A549 treated with ZK216348 at 1 μM for 4 hours (cell line): ENCODE measurements at places on chromosomes 11 and 22. TPM values are rescaled to one million over a fixed set of nuclear protein-coding genes. Genes with fewer than 3 reads are reported as not detected.

The SLC17A6 gene
- not detected in 5 replicates for total RNA-seq

The PLAAT4 gene
- 1.7 to 2.4 TPM (median 2.0 TPM) in 5 replicates for total RNA-seq

The FAM111B gene
- 6.2 to 9.0 TPM (median 7.7 TPM) in 5 replicates for total RNA-seq

The INS gene
- total RNA-seq: not detected in 5 replicates

The CCDC15 gene
- 0.50 to 0.88 TPM (median 0.67 TPM) in 5 replicates for total RNA-seq

The NAALADL1 gene
- total RNA-seq: not detected in 5 replicates

The OR2D2 gene
- total RNA-seq: not detected in 5 replicates

The TIRAP gene
- 5.9 to 7.3 TPM (median 6.9 TPM) in 5 replicates for total RNA-seq

The CASP5 gene
- not detected in 5 replicates for total RNA-seq

The RFPL2 gene
- total RNA-seq: 0.18 TPM in 1 of 5 replicates, not detected in the others
